Activated naive CD8-positive, alpha-beta T cell treated with anti-CD3 and anti-CD28 coated beads, Interleukin-2, amount 10 ng/mL, durations not matched to agents 7 days and 5 days (primary cell): ENCODE measurements at places on chromosomes 12 and 14. TPM values are rescaled to one million over a fixed set of nuclear protein-coding genes. Genes with fewer than 3 reads are reported as not detected.

ACOT6 gene
- not detected for total RNA-seq

GPR162 gene
- 0.51 TPM for total RNA-seq

IKZF4 gene
- 14.9 TPM for total RNA-seq

SLC4A8 gene
- 6.1 TPM for total RNA-seq

CELA1 gene
- not detected for total RNA-seq

KRT75 gene
- total RNA-seq: not detected

BCL7A gene
- total RNA-seq: 6.3 TPM

AKAP6 gene
- total RNA-seq: 1.8 TPM

IL22 gene
- total RNA-seq: not detected

DNA sequence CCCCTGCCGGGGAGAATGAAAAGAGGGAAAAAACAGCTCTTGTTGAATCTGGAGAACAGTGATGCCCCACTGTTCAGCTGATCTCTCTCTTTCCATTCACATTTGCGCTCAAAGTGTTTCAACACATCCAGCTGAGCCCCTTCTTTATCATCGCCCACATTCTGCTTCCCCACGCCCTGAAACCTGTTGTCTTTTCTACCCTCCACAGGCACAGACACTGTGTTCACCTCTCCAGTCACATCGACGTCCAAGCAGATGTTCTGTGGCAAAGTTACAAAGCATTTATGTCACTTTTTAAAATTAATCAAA is 338.7 kb downstream of the EGLN3 start:
- no peak for DNase-seq
- no peaks in the 10 kb centered on the region for H3K36me3 ChIP-seq
- no peak overlapping the region for H3K4me3 ChIP-seq
- no peak overlapping the region for H3K27ac ChIP-seq

DNA sequence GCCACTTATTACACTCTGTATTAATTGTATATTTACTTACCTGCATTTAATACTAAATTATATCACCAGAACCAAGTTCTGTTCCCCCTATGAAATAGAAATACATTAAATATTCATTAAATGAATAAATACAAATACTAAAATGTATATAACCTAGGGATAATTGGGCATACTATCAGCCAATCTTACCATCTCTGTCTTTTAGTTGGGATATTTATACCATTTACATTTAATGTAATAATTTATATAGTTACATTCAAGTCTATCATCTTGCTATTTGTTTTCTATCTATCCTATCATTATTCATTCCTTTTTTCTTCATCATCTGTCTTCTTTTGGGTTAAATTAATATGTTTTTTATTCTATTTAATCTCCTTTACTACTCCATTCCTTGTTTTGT is 4.1 kb upstream of the ADAMTS20 start:
- H3K4me3 ChIP-seq: no peak overlapping the region
- DNase-seq: no peak
- peaks cover 21% of the 10 kb centered on the region for H3K27me3 ChIP-seq
- H3K36me3 ChIP-seq: no peaks in the 10 kb centered on the region

- H3K27me3 ChIP-seq: no peaks in the 10 kb centered on the region
- peak overlapping the region; percentile 82 for H3K27ac ChIP-seq
- peak; percentile 67 for DNase-seq
- H3K4me3 ChIP-seq: peak overlapping the region; percentile 79
- H3K4me1 ChIP-seq: peaks cover 38% of the 10 kb centered on the region
These were observed 24.8 kb downstream of the CLECL1 start for GRCh38 chr12:9707864-9708808.

DNA sequence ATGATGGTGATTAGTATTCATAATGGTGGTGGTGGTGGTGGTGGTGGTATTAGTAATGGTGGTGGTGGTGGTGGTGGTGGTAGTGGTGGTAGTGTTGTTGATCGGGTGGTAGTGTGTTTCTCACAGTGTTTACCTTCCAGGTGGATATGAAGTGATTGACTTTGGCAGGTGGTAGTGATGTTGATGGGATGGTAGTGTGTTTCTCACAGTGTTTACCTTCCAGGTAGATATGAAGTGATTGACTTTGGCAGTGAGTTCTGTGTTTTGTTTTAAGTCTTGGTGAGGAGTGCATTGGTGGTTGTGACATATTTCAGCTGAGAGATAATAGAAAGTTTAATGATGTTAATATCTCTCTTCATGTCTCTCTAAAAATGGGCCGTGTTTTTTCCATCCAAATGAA is 189.4 kb downstream of the TMTC2 start:
- peaks cover 2% of the 10 kb centered on the region for H3K36me3 ChIP-seq
- no peak for DNase-seq
- no peaks in the 10 kb centered on the region for H3K27me3 ChIP-seq
- no peak overlapping the region for H3K27ac ChIP-seq

- no peak overlapping the region for H3K27ac ChIP-seq
- H3K4me1 ChIP-seq: peaks cover 5% of the 10 kb centered on the region
- no peak overlapping the region for H3K4me3 ChIP-seq
- H3K36me3 ChIP-seq: no peaks in the 10 kb centered on the region
These were observed 349.3 kb downstream of the CACNA1C start for GRCh38 chr12:2402073-2402579.

- peaks cover 14% of the 10 kb centered on the region for H3K4me1 ChIP-seq
- H3K4me3 ChIP-seq: no peak overlapping the region
- H3K27ac ChIP-seq: no peak overlapping the region
- H3K27me3 ChIP-seq: no peaks in the 10 kb centered on the region
- DNase-seq: no peak
These were observed 148.0 kb upstream of the PWP1 start for GRCh38 chr12:107537464-107538119.

- no peak overlapping the region for H3K4me3 ChIP-seq
- DNase-seq: no peak
- no peaks in the 10 kb centered on the region for H3K4me1 ChIP-seq
- no peaks in the 10 kb centered on the region for H3K36me3 ChIP-seq
- H3K27me3 ChIP-seq: peaks cover 30% of the 10 kb centered on the region
These were observed 547 bp downstream of the CNTN1 start for GRCh38 chr12:40692765-40693206.

DNA sequence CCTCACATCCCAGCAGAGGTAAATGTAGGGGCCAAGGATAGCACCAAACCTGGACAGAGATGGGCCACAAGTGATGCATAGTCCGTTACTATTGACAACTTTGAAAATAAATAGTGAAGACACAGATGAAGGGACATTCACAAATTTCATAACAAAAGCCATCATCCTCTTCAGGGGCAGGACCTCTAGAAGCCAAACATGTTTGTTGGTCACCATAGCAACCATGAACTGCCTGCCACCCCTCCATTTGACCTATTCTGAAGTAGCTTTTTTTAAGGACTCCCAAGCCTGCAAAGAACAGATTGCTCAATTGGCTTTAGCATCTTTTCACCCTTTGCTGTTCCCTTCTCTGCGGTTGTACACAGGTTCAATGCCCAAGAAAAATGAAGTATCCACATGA is 35.7 kb upstream of the MDM1 start:
- H3K4me1 ChIP-seq: peaks cover 47% of the 10 kb centered on the region
- H3K36me3 ChIP-seq: peaks cover 3% of the 10 kb centered on the region
- DNase-seq: no peak
- no peaks in the 10 kb centered on the region for H3K27me3 ChIP-seq
- H3K27ac ChIP-seq: no peak overlapping the region
- H3K4me3 ChIP-seq: no peak overlapping the region

DNA sequence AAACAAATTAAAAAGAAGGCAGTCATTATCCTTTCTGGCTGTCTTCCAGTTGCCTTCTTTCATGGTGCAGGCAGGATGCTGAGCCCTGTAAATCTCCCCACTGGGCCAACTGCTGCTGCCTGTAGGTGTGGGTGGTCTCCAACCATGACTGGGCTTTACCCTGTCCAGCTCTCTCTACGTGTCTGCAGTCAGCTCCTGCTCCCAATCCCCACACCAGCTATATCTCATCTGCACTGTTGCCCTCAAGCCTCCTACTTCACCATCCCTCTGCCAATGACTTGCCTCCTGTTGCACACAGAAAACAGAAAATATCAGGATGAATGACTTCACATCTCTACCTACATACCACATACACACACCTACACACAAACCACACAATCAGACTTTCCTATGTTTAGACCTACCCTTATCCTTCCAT is 39.7 kb upstream of the PSMA6 start:
- peaks cover 12% of the 10 kb centered on the region for H3K36me3 ChIP-seq
- H3K27me3 ChIP-seq: no peaks in the 10 kb centered on the region
- H3K4me3 ChIP-seq: no peak overlapping the region
- peaks cover 28% of the 10 kb centered on the region for H3K4me1 ChIP-seq
- H3K27ac ChIP-seq: no peak overlapping the region

DNA sequence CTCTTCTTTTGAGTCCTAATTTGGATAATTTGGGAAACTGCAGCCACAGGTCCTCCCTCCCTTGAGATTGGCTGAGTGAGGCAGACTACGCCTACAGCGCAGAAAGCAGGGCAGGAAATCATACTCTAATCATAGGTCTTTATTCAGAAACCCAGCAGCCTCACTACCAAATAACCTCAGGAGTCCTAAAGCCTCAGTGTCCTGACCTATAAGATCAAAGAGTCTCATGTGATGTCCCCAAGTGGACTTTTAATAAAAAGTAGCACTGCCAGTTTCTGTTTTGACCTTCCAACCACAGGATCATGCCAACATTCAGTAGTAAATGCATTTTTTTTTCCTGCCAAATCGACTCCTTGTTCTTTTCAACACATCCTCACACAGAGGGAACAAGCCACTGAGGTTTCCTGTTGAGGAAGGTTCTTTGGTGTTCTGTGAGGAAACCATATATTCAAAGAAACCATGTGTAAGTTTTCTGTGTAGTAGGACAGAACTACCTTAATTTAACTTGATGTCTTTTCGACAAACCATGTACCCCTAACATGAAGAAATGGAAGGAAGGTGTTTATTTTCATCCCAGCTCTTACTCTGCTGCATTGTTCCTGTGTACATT is 72.2 kb downstream of the VCPKMT start:
- peaks cover 66% of the 10 kb centered on the region for H3K4me1 ChIP-seq
- no peak for DNase-seq
